ENCODE measurements at places on chromosomes 5 and 9.

- DNase-seq = no peak
Measured at GRCh38 chr5:135398160-135398854, 724 bp downstream of the MACROH2A1 start.

DNA sequence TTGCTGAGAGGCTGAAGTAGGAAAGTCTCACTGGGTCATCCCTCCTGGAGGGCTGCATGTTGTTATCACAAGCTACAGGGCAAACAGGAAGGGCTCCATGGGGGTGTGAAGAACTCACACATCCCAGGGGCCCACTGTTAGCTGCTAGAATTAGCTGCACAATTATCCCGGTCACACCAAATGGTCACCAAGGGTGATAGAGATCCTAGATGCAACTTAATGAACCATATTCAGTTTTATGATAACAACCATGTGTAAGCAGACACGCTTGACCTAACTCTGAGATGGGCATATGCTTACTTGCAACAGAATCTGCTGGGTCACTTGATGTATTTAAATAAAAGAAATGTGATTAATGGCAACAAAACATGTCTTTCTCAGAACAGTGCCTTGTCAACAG lies 143.5 kb upstream of the C6 start:
- no peak for DNase-seq

GRCh38 chr9:4147476-4148230 lies 152.2 kb downstream of the GLIS3 start:
- DNase-seq = no peak

- no peak for DNase-seq
Measured at GRCh38 chr5:53170746-53171349, 61.3 kb upstream of the MOCS2 start.

- DNase-seq = no peak
Measured at GRCh38 chr5:124745007-124745927, 1.2 kb downstream of the ZNF608 start.

- no peak for DNase-seq
Measured at GRCh38 chr5:172646716-172647285, 5.7 kb downstream of the NEURL1B start.

- DNase-seq = no peak
Measured at GRCh38 chr5:172380987-172381643, 73.2 kb downstream of the SH3PXD2B start.

GRCh38 chr5:5490774-5491347 lies 68.4 kb downstream of the ICE1 start:
- DNase-seq = no peak

- DNase-seq = no peak
Measured at GRCh38 chr9:117783828-117784227, 79.6 kb downstream of the TLR4 start.

GRCh38 chr5:156135531-156135930 lies 191.4 kb upstream of the SGCD start:
- DNase-seq = no peak

DNA sequence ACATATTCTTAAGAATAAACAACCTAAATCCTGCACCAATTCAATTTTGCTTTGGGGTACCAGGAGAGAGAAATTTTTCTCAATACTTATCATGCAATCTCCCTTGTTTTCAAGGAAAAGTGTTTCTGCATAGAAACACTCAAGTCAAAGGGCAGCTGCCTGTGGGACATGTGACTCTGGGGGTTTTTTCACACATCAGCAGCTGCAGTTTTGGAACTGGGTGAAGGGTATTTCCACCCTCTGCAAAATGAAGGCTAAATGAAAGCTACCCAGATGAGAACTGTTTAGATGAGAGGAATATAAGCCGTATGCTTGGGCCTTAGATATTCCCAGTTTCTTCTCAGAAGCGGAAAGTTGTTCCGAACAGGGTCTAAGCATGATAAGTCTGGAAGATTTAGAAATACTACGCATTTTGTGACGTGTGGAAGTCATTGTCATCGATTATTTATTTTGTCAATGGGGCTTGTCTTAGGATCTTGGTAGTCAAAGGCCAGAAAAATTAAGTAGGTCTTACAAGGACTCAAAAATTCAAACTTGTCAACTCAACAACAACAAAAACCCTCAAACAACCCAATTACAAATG lies 64.3 kb upstream of the BOD1 start:
- no peak for DNase-seq

GRCh38 chr9:4743131-4743875 lies 2.3 kb upstream of the AK3 start:
- DNase-seq = no peak

DNA sequence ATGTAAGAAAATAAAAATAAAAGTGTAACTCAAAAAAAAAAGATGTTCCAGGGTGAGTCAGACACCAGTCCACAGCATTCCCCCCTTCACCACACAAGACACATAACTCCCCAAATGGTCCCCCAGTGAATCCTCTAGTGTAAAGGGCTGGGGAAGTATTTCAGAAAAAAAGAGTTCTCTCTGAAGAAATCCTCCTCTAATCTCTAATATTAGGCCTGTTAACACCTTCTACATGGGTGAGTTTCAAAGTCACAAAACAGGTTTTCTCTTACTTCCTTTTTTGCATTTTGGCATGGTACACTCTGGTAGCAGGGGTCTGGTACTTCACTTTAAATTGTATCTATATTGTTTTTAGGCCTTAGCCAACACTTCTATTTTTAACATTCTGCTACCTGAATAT lies 28.2 kb downstream of the RNF145 start:
- no peak for DNase-seq

DNA sequence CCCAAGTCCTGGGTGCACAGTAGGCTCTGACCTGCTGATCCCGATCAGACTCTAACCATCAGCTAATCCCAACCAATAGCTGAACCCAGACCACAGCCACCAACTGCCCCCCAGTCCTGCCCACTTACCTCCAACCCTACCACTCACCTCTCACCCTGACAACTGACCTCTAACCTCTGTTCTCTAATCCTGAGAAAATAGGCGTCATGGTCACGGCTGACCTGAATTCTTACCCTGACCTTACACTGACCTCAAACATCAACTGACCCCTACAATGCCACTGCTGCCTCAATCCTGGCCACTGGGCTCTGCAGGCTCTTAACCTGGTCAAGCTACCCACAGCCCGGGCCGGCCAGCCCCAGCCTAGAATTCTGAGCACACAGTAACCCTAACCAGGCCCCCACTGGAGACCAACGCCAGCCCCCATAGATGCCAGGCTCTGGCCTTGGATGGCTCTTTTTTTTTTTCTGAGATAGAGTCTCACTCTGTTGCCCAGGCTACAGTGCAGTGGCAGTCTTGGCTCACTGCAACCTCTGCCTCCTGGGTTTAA lies 63.8 kb upstream of the ASS1 start:
- DNase-seq = no peak

GRCh38 chr9:99818500-99818899 lies 3.2 kb upstream of the NR4A3 start:
- no peak for DNase-seq

GRCh38 chr9:130138171-130138653 lies 34.0 kb upstream of the NCS1 start:
- DNase-seq = no peak
